Inflammatory macrophage treated with lipopolysaccharide for 1 hour (primary cell): ENCODE measurements at places on chromosomes 2 and 18.

DNA sequence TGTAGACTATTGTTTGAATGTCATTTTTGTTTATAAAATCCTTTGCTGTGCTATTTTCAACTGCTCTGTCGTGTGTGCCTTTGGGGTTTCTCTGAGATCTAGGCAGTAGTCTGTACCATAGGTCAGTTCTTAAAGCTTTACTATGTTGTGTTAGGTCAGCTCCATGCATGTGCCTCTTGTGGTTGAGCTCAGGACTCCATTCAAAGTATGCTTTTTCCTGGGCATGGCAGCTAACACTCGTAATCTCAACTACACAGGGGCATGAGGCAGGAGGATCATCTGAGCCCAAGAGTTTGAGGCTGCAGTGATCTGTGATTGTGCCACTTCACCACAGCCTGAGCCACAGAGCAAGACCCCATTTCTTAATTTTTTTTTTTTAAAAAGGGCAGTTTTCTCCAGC, 174.4 kb upstream of the SPHKAP start:
- DNase-seq = no peak

DNA sequence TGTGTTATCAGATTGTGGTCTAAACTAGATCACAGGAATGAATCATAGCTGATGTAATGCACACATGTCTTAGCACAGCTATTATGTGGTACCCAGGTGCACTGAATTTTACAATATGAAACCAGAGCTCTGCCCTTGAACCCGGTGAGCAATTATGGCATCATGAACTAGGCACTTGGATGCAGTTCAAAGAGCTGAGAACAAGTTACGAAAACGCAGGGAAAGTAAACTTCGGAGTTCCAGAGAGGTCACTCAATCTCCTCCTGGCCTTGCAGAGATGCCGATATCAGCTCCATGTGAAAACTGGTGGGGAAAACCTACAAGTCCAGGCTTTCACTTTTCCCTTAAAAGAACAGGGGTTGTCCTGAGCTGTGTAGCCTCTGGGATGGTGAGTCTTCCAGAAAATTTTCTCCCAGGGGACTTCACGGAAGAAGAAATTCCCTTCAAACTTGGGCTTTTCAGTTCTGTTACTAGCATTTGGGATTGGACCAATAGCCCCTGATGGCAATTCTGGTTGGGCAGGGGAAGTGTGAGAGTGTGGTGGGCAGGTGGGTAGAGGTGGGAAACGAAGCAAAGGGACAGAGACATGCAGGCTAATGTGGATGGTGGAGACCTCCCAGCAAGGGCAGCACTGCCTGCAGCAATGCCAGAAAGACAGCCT, 71.1 kb upstream of the SH3BP4 start:
- no peak for DNase-seq

DNA sequence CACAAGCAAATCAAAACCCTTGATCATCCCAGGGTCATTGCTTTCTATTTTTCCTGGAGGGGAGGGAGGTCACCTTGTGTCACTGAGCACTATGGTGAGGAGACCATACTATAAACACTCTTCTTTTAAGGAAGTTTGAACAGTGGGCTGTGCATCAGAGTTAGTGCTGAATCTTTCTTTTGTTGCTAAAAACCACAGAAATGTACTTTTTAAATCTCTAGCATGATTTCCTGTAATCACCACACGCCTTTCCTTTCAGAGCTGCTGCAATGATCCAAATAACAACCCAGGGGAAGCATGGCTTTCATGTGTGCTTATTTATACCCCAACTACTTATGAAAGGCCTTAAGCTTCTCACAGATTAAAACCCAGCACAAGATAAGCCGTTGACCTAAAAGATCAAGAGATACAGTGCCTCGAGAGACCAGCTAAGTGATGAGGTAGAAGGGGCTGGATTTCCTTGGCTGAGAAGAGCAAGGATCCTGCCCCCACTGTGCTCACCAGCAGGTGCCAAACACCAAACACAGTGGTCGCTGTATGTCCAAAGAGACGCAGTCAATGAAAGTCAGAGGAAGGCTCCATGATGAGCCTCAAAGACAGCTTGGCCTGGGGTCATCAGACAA, 34.7 kb downstream of the TRABD2A start:
- DNase-seq = no peak

DNA sequence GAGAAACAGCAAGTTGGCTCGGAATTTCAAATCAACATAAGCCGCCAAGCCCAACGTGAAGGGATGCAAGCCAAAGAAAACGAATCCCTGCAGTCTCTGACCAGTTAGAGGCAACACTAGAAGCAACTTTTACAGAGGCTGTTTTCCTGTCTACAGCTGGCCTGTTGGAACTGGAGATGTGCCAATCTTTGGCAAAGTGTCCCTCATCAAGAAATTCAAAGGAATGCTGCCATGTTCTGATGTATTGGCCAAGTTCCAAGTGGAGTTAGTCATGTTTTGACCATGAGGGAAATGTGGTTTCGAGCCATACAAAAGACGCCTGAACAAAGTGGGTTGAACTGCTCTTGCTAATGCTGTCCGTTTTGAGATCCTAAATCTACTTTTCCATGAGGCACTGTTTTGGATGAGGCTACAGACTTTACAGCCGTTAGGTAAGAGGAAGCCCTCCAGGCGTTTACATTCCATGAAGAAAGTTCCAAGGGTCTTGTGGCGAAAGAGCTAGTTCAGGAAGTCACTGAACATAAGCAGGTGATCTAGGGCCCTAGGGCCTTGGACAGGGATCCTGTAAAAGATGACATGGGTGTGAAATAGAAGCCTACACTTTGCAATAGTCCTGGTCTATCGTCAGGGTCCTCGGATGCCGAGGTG, 140.7 kb upstream of the PXDN start:
- DNase-seq = no peak
